Iris pigment epithelial cell (primary cell): ENCODE measurements at places on chromosomes 12 and 14.

DNA sequence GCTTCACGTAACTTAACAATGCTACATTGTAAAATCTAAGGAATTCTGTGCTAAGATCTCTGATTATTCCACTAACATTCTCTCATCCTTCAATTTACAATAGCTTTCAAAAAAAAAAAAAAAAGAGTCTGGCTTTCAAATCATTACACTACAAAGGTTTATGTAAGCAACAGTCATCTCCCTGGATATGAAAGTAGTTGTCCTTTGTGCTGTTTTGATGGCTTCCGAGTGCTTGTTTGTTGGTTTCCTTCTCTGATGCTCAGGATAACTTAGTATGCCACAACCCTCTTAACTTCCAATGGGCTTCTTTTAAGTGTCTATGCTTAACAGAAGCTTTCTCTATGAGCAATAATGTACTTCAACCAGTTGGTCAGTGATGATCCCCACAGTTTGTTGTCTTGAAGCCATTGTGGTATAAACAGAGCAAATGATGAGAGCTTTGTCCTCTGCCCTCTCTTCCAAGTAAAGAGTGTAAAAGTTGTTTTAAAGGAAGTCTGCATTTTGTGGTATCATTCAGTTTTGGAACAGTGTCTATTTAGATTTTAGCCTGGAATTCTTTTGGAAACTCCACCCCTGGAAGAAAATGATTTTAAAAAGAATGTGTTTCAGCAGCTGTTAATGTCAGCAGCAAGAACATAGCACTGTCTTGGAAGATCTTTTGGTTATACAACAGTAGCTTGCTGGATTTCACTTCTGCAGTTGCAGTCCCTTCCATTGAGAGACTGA is 396.1 kb upstream of the RGS6 start:
- no peak for DNase-seq

DNA sequence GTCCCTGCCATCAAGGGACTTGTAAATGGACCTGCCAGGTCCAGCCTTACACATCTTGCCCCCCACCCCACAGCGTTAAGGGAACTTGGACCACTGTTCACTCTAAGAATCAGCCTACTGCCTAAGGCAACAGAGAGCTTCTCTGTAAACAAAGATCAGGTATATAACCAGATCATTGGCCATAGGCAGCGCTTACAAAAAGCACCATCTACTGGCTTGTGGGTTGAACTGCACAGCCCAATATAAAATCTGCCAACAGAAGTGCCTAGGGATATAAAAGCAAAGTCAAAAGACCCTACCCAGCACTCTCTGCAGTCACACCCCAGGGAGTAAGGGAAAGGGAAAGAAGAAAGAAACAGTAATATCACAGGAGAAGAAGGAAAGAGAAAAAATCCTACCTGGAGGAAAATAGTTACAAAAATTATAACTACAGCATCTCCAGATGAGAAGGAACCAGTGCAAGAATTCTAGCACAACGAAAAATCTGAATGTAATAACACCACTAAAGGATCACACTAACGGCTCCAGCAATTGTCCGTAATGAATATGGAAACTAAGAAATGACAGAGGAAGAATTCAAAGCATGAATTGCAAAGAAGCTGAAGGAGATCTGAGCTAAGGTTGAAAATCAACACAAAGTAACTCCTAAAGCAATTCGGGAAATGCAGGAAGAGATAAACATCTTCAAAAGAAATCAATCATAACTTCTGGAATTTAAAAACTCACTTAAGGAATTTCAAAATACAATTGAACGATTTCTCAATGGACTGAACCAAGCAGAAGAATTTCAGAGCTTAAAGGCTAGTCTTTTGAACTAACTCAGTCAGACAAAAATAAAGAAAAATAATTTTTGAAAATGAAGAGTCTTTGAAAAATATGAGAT is 95.2 kb upstream of the PCED1B start:
- DNase-seq, result peak; percentile 77

GRCh38 chr12:54385251-54385914 is 850 bp upstream of the ZNF385A start:
- DNase-seq, result no peak

DNA sequence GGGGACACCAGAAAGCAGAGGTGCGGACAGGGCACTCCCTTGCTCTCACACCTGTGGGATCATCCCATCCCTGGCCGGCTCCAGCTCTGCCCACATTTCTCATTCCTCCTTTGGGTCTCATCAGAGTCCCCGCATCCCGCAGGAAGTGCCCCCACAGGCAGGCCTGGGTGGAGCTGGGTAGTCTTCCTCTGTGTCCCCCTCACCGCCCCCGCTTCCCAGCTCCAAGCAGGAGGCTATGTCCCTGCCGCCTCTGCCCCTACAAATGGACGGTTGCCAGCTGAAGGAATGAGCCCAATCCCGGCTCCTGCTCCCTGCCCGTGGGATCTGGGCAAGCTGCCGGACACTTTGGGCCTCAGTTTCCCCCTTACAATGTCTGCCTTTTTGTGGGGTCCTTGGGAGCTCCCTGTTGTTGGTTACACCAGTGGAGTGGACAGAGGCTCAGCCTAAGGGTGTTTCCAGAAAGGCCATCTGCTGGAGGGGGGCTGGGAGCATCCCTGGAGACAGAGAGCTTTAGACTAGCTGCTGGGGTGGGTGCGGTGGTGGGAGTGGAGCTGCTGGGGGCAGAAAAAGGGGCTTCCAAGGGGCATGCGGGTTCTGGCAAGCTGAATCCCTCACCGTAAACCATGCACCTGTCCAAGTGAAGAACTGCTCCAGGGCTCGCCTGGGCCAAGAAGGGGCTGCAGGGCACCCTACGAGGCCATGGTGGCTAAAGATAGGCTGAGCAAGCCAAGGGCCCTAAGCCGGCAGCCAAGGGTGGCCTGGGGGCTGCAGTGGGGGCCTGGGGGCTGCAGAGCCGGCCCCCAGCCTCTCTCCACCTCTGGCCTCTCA is 7.9 kb upstream of the GPR132 start:
- no peak for DNase-seq

- DNase-seq, result no peak
Observed at GRCh38 chr14:25350021-25350420, 300.1 kb upstream of the STXBP6 start.

DNA sequence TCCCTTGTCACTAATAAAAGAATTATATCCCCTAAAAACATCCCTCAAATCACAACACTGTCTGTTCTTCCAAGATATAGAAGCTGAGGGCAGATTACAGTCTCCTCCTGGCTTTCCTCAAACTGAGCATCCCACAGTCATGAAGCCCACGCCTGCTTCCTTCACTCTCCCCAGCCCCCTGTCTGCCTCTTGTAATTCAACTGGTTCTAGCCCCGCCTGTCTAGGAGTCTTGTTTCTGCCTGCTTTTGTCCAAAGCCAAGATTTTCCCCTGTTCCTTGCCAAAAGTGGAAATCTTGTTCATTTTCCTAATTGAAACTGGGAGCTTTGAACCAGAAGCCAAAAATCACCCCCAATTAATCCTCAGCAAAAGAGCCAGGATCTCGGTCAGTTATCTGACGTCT is 35.9 kb upstream of the PWP1 start:
- no peak for DNase-seq

DNA sequence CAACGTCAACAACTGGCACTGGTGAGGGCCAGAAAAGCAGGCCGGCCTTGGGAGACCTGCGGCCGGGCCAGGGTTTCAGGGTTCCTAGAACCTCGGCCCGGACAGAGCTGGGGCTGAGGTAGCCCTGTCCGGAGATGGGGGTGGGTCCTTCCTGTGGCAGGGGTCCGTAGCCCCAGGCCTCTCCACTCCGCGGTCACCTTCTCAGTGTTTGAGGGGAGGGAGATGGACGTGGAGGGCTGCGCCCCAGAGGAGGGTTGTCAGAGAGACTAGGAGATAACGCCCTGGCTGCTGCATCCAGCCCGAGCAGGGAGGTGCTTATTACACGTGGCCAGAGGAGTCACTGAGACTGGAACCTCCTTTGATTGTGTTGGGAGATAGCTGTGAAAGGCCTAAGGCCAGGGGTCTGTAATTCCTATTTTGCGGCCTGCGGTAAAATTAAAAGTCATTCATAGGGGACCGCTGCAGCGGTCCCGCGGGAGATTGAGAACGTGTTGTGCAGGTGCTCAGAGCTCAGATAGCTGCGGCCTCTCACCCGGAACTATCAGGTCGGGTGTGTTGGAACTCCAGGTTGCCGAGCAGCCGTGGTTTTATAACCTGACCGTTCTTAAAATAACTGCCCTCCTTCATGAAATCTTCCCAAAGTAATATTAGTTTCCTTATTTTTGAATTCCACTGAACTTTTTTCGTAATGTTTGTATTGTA is 507 bp downstream of the AHSA1 start:
- peak; percentile 50 for DNase-seq

DNA sequence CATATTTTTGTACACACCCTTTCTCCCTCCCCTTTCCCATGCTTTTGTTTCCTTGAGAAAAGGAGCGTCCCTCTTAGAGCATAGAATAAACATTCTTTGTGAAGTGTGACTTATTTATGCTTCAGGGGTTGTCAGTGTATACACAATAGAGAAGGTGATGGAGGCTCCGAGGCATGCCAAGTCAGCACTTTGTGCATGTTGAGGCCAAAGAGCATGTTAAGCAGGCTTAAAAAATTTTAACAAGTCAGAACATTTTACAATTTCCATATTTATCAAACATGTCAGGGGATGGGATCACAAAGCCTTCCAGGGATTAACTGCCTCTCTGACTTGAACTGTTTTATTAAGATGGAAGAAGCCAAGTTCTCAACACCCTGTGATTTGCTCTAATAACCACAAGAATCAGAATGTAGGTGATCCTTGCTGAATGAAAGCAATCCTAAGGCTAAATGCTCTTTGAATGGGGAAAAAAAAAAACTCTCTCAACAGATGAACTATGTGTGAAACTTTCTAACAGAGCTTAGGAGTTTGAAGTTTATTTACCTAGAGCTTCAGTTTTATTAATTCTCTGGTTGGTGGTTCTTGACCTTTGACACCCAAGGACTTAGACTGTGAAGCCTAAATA is 223.1 kb downstream of the RAD51B start:
- no peak for DNase-seq

- no peak for DNase-seq
Observed at GRCh38 chr14:77603031-77603430, 13.4 kb downstream of the SPTLC2 start.

- DNase-seq, result no peak
Observed at GRCh38 chr14:66884149-66884548, 305.1 kb upstream of the GARIN2 start.

GRCh38 chr14:91113829-91114078 is at the start of gene DGLUCY:
TSS of gene DGLUCY (plus strand) at chr14:91114073. CDS start at chr14:91160295, 46,222 bp downstream.
- DNase-seq, result peak; percentile 82

- no peak for DNase-seq
Observed at GRCh38 chr12:66055837-66056319, 74.7 kb downstream of the LLPH start.

- no peak for DNase-seq
Observed at GRCh38 chr12:50032854-50033581, 7.7 kb upstream of the RACGAP1 start.

DNA sequence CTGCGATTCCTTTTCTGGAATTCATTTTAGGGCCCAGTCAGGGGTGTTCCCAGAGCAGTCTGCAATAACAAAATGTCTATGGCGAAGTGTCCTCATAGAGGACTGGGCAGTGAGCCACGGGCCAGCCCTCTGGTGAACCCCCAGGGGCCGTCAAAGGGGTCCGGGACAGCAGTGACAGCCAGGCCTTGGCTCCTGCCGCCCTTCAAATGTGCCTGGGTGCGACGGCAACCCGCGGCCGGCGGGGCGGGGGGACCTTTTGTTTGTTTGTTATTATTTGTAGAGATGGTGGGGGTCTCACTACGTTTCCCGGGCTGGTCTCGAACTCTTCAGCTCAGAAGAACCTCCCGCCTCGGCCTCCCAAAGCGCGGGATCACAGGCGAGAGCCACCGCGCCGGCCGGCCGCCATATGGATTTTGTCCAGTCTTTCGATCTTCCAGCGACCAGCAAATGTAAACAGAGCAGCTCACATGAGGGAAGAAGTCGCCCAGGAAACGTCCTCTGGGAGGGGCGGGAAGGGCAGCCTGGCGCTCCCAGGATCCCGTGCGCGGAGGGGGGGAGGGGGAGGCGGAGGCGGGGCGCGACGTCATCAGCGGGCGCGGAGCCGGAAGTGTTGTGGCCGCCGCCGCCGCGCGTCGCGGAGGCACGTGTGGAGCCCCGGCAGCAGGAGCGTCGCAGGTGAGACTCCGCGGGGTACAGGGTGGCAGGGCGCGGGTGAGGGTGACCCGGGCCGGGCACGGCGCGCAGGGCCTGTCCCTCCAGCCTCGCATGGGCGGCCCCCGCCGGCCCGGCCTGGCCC is at the start of gene TRMT61A:
TSS of gene TRMT61A (plus strand) at position 610 of the 796 bp plus-strand sequence. CDS start 783 bp downstream, outside the sequence.
- DNase-seq, result peak; percentile 87

DNA sequence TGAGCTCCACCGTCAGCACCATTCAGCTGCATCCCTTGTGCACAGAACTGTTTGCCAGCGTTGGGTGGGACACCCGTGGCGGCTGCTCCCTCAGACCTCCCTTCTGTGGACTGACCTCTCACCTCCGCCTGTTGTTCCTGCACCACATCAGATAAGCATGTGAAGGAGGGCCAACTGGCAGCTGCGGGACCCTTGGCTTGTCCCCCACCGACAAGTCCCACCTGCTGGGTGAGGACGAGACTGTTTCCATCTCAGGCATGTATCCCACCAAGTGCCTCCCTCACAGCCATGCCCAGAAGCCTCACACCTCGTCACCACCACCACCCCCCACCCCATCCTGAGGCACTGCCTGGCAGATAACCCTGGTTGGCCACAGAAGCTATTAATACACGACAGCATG is 18.6 kb upstream of the TEAD4 start:
- no peak for DNase-seq

DNA sequence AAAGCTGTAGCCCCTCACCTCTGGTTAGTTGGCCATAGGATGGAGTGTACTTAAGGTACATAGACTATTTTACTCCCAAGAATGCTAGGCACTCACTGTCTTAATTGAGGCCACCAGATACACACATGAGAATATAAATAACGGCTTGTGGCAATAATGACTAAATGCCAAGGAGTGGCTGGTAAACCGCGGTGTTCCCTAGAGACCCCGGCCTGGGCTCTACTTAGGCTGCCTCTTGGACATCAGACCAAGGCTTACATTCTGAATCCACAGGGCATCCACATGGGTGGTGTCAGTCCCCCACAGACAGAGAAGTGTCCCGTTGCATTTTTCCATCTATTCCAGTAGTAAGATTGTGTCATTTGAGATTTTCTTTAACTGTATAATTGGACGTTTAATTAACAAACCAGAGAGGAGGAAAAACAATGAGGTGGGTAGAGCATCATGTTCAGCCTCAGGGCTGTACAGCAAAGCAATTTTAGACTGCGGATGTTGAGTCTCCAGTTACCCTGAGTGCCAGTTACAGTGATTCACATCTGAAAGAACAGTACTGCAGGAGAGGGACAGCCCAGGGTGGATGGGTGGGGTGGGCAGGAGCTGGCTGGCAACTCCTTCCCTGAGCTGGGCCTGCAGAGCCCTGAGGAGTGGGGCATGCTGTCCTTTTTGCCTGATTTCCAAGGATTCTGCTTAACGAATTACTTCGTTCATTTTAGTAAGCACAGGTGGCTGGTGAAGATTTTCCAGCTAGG is 20.5 kb downstream of the CKB start:
- no peak for DNase-seq

DNA sequence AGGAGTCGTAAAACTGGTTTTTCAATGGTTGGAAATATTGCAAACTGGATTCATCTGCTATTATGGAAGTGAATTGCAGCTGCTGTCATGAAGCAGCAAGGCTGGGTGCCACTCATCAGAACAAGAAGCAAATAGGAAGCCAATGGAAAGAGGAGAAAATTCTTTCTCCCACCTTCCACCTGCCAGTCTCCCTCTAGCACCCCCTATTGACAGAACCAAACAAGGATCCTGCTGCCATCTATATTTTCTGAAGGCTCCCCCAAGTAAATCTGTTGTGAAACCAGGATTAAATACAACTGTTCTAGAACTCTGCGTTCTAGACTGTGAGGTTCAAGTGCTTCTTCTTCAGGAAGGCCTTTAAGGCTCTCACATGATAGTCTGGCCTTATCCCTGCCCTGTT is 286.6 kb downstream of the AACS start:
- DNase-seq, result no peak

- DNase-seq, result no peak
Observed at GRCh38 chr12:124578445-124578844, 11.0 kb upstream of the NCOR2 start.
